ENCODE measurements at places on chromosomes 11 and 22.

- DNase-seq, result no peak
Measured at GRCh38 chr11:8793114-8793777, 110.7 kb downstream of the RPL27A start.

- no peak for DNase-seq
Measured at GRCh38 chr11:128662960-128663359, 30.9 kb upstream of the FLI1 start.

- DNase-seq, result no peak
Measured at GRCh38 chr22:38271927-38272372, 860 bp downstream of the TMEM184B start.

GRCh38 chr22:48738204-48738980 lies 1089.3 kb downstream of the BRD1 start:
- no peak for DNase-seq

DNA sequence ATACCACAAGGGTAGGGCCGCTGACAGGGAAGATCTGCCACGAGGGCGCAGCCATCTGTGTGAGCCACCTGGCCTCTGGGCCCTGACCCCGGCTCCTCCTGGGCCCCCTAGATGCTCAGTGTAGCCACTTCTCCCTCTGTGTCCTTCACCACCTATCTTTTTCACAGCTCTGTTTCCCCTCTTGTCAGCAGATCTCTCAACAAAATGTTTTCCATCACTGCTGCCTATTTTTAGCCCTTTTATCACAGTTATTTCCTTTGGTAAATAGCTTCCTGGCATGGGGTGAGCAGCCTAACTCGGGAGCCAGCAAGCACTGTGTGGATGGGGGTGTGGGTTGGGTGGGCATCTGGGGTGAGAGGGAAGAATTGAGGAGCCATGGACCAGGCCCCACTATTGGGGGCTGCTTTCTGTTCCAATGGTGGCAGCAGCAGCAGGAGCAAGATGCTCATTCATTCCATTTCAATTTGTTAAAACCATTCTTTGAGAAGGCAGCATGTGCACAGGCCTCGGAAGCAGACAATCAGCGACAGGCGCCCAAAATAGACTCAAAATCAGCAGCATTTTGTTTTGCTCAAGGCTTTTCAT lies 135.2 kb upstream of the NAV2 start:
- no peak for DNase-seq

DNA sequence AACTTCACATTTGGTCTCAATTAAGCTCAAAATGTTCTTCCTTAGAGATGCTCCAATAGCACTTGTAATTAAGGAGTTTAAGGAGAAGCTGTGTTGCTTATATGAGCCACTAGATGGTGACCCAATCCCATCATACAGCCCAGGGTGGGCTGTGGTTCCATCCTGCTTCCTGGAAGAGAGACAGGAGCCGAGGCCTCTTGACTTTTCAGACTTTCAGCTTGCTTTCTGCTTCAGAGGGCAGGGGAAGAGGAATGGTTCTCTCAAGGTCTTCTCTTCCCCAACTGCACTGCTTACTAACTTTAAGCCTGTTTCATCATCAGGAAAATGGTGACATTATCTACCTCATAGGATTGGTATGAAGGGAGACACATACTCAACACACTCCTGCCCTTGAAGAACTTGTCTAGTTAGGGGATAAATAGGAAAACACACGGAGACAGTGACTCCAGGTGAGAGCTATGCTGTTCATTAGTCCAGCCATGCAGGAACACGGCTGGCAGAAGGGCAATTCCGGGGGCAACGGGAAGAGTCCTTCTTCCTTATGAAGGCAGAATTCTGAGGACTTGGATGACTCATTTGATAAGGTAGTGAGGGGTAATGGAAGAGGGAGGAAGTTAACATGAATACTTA lies 20.1 kb downstream of the TMEM218 start:
- no peak for DNase-seq

GRCh38 chr22:42283278-42284201 lies 13.1 kb upstream of the TCF20 start:
- DNase-seq, result peak; percentile 17

- DNase-seq, result no peak
Measured at GRCh38 chr22:23579870-23580575, at the start of gene IGLL1. Gene IGLL1 (minus strand): TSS chr22:23580290. CDS start chr22:23580190, 100 bp downstream.

GRCh38 chr11:110710628-110711381 lies 1.4 kb downstream of the ARHGAP20 start:
- DNase-seq, result no peak

- peak; percentile 4 for DNase-seq
Measured at GRCh38 chr11:69339983-69340565, 46.1 kb downstream of the MYEOV start.

- peak; percentile 56 for DNase-seq
Measured at GRCh38 chr11:10366568-10367331, 61.9 kb downstream of the ADM start.

DNA sequence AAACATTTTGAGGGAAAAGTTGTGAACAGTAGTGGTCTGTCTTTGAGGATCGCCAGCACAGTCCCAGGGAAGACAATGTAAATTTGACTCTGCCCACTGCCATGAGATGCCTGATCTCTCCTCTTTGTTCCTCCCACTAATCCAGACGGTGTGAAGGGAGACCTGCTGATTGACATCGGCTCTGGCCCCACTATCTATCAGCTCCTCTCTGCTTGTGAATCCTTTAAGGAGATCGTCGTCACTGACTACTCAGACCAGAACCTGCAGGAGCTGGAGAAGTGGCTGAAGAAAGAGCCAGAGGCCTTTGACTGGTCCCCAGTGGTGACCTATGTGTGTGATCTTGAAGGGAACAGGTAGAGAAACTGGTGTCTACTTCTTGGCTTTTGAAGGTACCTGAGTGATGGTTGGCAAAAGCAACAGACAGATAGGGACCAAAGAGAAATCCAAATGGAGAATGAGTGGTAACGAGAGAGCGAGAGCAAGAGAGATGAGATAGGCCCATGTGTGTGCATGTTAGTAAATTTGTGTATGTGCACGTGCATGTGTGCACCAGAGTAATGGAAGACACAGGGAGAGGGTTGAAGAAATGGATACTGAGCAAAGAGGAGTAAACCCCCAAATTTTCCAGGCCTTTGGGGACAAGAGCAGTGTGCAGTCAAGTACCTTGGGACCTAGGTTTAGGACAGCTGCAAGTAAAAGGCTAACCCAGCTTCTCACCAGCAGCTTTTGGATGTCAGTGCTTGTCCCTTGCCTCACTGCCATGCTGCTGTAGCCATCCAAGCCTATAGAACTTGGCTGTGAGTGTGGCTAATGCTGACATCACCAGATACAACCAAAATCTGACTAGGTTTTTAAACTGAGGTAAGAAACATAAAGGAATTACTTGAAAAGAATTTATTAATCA lies 1.9 kb downstream of the NNMT start:
- DNase-seq, result no peak

- DNase-seq, result no peak
Measured at GRCh38 chr11:55966391-55966790, 3.4 kb downstream of the OR10AG1 start.

DNA sequence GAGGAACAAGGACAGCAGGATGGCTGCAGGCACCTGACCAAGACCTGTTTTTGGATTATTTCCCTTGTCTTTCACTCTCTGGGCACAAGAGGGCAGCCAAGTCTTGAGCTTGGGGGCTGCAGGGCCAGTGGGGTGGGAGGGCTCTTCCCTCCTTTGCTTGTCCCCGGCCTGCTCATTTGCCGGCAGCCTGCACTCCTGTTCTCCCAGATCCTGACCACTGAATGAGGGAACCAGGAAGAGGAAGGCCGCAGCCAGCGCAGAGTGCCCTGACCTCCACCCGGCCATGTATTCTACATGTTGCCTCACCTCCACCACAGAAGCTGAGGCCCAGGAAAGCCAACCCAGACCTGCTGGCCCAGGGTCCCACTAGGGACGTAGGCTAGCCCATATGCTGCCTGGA lies 15.5 kb upstream of the NNMT start:
- DNase-seq, result no peak

- no peak for DNase-seq
Measured at GRCh38 chr11:119424276-119424675, 1.3 kb upstream of the THY1 start.

- DNase-seq, result no peak
Measured at GRCh38 chr11:116326146-116326545, 446.6 kb downstream of the BUD13 start.

GRCh38 chr22:36985211-36985889 lies 33.9 kb downstream of the TST start:
- no peak for DNase-seq

DNA sequence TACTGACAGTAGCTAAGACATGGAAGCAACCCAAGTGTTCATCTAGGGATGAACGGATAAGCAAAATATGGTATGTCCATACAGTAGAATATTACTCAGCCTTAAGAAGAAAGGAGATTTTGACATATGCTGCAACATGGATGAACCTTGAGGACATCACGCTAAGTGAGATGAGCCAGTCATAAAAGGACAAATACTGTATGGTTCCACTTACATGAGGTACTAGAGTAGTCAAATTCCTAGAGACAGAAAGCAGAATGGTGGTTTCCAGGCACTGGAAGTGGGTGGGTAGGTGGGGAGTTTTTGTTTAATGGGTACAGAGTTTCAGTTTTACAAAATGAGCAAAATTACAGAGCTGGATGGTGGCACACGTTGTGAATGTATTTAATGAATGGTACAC lies 18.1 kb downstream of the CHST1 start:
- DNase-seq, result no peak

- DNase-seq, result no peak
Measured at GRCh38 chr11:110438017-110438416, 8.3 kb downstream of the FDX1 start.

- no peak for DNase-seq
Measured at GRCh38 chr11:74220376-74220775, 49.3 kb downstream of the PPME1 start.

DNA sequence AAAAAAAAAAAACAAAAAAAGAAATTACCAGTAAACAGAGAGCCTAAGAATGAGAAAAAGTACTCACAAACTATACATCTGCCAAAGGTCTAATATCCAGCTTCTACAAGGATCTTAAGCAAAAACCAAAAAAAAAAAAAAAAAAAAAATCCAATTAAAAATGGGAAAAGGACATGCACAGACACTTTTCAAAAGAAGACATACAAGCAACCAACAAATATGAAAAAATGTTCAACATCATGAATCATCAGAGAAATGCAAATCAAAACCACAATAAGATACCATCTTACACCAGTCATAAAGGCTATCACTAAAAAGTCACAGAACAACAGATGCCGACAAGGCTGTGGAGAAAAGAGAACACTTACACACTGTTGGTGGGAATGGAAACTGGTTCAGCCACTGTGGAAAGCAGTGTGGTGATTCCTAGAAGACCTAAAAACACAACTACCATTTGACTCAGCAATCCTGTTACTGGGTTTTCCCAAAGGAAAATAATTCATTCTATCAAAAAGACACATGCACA lies 18.3 kb downstream of the MS4A6A start:
- DNase-seq, result peak; percentile 13

All from T-helper 2 cell treated with Interferon-gamma antibody and Interleukin-4, amounts not matched to agents 5 μg/mL and 100 μg/mL, for 36 hours (primary cell).